A549 treated with AZD2906 at 1 μM for 4 hours (cell line): ENCODE measurements at places on chromosomes 3 and 15. TPM values are rescaled to one million over a fixed set of nuclear protein-coding genes. Genes with fewer than 3 reads are reported as not detected.

Gene ZBTB38
- total RNA-seq, result 60.6 to 102 TPM (median 77.5 TPM) in 5 replicates

Gene GPR176
- total RNA-seq, result 8.6 to 12.9 TPM (median 9.8 TPM) in 5 replicates

Gene NR1I2
- not detected in 5 replicates for total RNA-seq

Gene LRRC34
- total RNA-seq, result not detected in 5 replicates

Gene CSPG5
- total RNA-seq, result 0.80 to 1.1 TPM (median 0.95 TPM) in 5 replicates

Gene KCNAB1
- not detected in 5 replicates for total RNA-seq

Gene SLC9C1
- total RNA-seq, result not detected in 5 replicates

Gene SLC35G2
- 21.9 to 25.6 TPM (median 24.2 TPM) in 5 replicates for total RNA-seq

Gene FEZF2
- not detected in 5 replicates for total RNA-seq

Gene PPP2R3A
- 1.4 to 2.9 TPM (median 1.8 TPM) in 5 replicates for total RNA-seq

Gene MINAR1
- 0.31 to 0.54 TPM (median 0.50 TPM) in 5 replicates for total RNA-seq

Gene CASR
- not detected in 5 replicates for total RNA-seq

Gene ITGB5
- 420 to 491 TPM (median 475 TPM) in 5 replicates for total RNA-seq

Gene AMIGO3
- total RNA-seq, result 0.58 to 1.8 TPM (median 0.82 TPM) in 5 replicates
